Neuronal stem cell (in vitro differentiated cells): ENCODE measurements at places on chromosomes 7 and 10.
A peak's percentile ranks its signal among the peaks of the same experiment; 100 is the strongest.

- no peak for DNase-seq
Observed at GRCh38 chr7:1055956-1056784, 11.8 kb downstream of the GPR146 start.

- DNase-seq: no peak
Observed at GRCh38 chr10:44153918-44154670, 230.8 kb downstream of the CXCL12 start.

DNA sequence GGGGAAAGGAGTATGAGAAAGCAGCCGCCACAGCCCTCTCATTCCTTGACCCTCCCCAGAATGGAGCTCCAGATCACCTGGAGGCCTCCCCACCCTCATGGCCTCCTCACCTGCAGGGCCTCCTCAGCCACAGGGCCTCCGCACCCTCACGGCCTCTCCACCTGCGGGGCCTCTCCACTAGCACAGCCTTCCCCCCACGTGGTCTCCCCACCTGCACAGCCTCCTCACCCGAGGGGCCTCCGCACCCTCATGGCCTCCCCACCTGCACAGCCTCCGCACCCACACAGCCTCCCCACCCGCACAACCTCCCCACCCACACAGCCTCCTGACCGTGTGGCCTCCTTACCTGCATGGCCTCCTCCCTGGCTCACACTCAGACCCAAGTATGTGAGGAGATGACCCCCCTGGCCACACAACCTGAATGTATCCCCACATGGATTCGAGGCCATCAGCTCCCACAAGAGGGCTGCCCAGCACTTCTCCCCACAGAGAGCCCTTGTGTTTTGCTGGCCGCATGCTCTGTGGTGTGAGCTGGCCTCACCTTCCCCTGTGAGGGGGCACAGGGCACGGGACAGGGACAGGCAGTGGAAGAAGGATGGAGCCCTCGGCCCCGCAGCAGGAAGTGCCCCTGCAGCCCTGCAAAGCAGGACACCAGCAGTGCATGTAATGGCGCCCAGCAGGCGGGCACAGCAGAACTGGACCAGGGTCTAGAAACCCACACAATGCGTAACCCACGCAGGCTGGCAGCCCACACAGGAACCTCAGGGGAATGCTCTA is 3.1 kb downstream of the DIP2C start:
- no peak for DNase-seq

DNA sequence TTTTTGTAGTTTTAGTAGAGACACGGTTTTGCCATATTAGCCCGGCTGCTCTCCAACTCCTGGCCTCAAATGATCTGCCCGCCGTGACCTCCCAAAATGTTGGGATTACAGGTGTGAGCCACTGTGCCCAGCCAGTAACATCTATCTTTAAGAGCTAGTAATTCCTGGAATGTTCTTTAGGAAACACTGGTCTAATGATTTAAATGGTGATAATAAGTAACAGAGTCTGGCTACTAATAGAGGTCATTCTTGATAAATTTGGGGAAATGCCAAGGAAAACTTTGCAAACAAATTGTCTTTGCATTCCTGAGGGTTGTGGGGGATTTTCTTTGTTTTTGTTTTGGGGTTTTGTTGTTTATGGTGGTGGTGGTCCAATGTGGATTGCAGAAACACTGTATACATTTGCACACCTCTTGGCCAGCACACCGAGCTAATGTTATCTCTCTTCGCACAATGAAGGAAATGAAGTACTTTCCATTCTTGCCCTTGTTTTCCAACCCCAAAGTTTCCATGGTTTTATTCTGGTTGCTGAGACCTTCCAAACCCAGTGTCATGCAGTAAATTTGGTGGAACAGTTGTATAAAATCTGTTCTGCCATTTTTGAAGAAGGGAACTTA is 51.3 kb upstream of the WIPF3 start:
- DNase-seq: no peak

- DNase-seq: no peak
Observed at GRCh38 chr10:61653699-61654098, 9.0 kb upstream of the CABCOCO1 start.

- DNase-seq: peak; percentile 70
Observed at GRCh38 chr7:30671793-30672465, 10.3 kb downstream of the CRHR2 start.

DNA sequence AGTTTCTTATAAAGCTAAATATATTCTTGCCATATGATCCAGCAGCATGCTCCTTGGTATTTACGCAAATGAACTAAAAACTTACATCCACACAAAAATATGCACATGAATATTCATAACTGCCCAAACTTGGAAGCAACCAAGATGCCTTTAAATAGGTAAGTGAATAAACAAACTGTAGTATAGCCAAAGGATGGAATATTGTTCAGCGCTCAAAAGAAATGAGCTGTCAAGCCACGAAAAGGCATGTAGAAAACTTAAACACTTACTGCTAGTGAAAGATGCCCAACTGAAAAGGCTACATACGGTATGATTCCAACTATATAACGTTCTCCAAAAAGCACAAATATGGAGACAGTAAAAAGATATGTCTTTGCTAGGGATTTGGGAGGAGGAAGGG is 12.7 kb downstream of the THSD7A start:
- DNase-seq: no peak

DNA sequence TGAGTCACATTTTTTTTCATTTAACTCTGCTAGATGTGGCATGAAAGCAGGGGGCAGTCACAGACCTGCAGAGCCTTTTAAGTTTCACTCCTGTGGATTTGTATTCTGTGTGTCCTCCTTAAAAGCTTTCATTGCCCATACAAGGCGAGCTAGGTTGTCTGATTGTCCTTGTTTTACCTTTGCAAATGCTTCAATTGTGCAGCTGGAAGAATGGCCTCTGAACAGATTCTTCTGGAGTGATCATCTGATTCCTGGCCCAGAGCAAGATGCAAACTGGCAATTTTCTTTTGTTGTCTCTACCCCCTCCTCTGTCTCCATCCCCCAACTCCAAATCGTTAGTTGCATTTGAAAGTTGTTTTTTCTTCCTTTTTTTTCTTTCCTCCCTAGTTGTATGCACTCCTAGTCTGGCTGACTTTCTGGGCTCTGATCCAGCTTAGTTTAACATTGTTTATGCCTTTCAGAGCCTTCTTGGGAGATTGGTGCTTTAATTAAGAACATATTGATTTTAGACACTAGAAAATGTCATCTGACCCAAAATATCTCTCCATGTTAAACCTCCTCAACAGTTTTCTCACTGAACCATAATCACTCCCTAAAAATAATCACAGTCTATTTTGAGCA is 150.2 kb downstream of the REEP3 start:
- DNase-seq: no peak

GRCh38 chr7:107725138-107725740 is 18.7 kb upstream of the CBLL1 start:
- DNase-seq: peak; percentile 42

DNA sequence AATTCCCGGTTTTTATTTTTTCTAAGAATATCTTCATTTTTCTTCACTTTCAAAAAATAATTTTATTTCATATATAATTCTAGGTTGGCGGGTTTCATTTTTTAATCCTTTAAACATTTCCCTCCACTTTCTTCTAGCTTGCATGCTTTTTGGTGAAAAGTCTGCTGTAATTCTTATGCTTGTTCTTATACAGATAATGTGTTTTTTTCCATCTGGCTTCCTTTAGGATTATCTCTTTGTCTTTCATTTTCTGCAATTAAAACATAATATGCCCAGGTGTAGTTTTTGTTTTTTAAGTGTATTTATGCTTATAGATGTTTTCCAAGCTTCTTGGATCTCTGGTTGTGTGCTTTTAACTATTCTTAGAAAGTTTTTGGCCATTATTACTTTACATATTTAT is 341.3 kb upstream of the SEMA3C start:
- no peak for DNase-seq

GRCh38 chr10:47076949-47077361 is 165.7 kb downstream of the PTPN20 start:
- no peak for DNase-seq

DNA sequence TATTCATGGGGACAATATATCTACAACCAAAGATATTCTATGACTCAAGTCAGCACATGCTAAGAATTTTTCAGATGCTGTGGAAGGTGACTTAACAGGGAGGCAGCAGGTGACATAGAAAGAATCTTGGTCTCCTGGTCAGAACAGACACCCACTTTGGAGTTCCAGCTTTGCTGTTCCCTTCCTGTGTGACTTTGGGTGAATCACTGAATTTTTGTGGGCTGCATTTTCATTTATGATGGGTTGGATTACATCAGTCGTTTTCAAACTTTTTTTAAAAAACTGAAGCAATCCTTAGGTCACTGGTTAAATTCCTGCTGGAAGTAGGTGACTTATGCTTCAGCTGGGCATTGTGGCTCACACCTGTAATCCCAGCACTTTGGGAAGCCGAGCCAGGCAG is 24.9 kb downstream of the RGR start:
- no peak for DNase-seq

DNA sequence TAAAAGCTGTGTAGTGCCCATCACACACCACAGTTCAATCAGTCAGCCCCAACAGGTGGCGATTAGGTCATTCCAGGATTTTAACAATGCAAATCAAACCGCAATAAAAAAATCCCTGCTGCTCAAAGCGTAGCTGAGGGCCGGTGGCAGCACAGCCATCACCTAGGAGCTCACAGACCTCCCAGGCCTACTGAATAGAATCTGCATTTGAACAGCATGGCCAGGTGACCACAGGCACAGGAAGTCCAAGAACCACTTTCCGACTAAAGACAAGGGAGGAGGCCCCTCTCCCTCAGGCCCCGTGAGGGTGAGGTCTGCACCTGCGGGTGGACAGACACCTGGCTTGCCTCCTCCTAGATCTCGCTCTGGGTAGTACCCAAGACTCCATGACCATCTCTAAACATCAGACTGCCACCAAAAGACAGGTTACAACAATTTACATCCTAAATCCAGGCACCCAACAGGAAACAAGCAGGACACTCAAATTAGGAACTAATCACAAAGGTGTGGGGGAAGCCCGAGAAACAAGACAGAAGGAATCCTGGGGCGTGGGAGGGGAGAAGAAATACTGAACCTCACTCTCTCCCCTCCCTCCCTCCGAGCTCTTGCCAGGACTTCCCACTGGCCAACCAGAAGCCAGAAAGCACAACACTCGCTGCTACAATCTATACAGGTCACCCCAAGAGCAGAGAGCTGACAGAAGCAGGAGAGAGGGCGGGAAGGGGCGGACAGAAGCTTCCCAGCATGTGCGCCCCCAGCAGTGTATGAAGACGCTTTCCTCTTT is 19.2 kb downstream of the GNA12 start:
- no peak for DNase-seq

DNA sequence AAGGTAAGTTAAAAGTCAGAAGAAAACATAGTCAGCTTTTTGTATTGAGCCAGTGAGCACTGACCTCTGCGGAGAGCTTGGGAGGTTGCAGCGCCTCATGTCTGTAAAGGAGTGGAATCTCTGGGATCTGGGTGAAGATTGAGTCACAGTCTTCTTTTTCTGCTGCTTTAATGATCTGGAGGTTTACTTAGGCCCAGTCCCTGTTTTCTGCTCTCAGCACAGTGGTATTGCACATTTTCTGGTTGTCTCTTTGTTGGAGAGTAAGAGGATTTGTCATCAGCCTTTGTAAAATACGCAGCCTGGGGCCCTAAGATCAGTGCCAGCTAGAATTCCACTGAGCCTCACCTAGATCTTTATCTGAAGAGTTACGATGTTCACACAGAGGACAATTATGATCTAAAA is 58.3 kb upstream of the GJD4 start:
- DNase-seq: no peak

GRCh38 chr10:129970465-129971364 is 6.6 kb upstream of the EBF3 start:
- peak; percentile 32 for DNase-seq

- no peak for DNase-seq
Observed at GRCh38 chr7:37356911-37357636, 91.6 kb downstream of the ELMO1 start.

DNA sequence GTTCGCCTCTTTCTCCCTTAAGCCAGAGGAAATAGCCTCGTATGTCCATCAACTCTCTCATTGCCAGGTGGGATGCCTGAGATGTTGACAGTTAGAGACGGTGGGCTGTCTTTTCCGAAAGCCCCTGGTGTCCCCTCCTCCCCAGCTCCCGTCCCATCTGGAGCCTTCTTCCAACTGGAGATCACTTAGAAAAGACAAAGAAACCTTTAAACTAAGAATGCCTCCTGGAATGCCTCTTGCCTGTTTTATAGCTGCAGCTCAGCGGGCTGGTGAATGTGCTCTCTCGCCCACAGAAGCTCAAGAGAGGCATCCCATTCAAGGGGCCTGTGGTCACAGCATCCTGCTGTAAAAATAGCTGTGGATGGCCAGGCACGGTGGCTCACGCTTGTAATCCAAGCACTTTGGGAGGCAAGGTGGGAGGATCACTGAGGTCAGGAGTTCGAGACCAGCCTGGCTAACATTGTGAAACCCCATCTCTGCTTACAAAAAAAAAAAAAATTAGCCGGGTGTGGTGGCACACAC is 5.2 kb upstream of the MYL10 start:
- DNase-seq: no peak

DNA sequence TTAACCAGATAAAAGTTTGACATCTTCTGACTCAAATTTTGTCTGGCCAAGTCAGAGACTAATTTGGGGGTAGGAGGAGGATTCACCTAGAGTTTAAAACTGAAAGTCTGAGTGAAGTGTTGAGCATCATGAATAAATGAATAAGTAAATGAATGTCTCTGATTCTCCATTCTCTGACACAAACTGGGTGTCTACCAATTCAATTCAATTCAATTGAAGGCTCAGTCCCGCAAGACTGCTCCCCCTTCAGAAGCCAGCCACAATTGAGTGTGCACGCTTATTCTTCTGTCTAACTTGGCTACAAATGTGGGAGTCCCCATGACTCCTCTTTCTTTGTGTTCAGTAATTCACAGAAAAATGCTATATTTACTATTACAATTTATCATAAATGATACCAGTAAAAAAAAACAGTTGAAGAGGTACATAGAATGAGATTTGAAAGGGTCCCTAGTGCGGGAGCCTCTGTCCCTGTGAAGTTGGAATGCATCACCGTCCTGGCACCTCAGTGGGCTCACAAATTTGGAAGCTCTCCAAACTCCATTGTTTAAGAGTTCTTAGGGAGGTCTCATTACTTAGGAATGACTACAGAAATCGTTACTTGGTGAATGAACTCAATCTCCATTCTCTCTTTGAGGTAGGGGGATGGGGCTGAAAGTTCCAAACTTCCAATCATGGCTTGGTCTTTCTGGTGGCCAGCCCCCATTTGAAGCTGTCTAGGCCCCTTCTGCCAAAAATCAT is 243.7 kb upstream of the PHYHIPL start:
- DNase-seq: no peak

DNA sequence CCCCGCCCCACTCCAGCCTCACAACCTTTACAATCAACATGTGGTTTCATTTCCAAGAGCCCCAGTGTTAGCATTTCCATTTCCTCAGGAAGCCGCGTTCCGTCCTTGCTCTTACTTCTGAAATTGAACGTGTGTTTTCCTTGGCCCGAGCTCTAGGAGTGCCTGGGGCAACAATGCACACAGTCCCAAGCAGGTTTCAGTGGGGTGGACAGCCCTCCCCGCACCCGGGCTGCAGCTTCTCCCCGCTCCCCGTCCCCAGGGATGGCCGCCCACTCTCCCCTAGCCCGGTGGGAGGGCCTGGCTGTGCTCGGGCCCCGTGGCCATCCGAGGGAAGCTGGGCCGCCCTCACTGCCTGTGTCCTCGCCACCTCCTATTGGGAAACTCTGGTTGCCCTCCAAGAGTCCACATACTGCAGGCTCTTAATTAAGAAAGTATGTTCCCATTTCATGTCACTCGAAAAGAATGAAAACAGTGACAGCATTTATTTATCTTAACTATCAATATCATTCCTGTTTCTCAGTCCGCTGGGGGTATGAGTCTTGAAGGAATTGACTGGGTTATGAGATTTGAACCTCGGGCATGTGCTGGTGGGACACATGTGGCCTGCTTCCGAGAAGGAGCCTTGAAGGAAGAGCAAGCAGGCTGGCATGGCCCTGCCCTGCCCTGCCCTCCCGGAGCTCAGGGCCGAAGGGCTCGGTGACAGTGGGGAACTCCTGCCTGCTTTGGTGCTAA is 163.8 kb downstream of the GRK5 start:
- no peak for DNase-seq
